ENCODE measurements at places on chromosomes 12 and 14.

GRCh38 chr12:124505001-124505818, 62.2 kb downstream of the NCOR2 start:
- DNase-seq = no peak

GRCh38 chr12:112121780-112122565, 3.4 kb upstream of the TRAFD1 start:
- DNase-seq = no peak

- no peak for DNase-seq
These were observed 31.3 kb downstream of the ABCD2 start for GRCh38 chr12:39588348-39588747.

DNA sequence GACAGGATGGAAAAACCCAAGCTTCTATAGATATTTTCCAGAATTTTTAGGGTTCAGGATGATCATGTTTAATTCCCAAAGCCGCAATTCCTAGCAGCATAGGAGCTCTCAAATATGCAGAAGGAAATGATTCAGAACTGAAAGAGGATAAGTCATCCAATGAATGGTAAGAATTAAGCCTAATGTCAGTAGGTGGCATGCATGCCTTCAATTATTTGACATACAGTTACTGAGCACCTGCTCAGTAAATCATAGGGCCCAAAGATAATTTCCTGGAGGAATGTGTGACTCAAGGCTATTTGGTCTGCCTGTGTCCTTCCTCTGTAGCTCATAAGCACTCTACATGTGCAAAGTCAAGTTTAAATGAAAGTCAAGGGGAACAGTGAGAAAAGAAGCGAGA, 116.8 kb upstream of the SLC38A4 start:
- DNase-seq = no peak

- DNase-seq = no peak
These were observed 81.9 kb upstream of the ANO2 start for GRCh38 chr12:6026998-6027397.

DNA sequence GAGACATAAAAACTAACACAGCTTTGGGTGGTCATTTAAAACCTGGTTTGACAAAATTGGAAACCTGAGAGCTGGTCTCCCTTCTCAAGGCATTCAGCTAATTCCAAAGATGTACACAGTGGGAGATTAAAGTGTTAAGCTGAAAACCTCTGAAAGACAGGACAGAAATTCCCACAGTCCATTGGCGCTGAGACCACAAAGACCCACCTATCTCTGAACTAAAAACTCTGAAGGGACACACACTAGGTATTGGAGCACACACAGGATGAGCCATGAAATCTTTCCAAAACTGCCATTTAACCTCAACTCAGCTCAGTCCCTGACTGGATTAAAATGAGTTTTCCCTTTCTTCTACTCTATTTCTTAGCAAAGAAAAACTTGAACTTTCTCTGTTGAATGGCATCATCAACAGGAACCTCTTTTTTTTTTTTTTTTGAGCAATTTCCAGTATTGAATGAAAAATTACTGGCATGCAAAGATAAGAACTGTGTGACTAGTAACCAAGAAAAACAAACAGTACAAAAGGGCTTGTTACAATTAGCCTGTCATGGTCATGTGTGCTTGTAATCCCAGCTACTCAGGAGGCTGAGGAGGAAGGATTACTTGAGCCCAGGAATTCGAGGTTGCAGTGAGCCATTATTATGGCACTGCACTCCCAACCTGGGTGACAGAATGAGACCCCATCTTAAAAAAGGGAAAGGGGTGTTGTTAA, 82.4 kb downstream of the IPO8 start:
- DNase-seq = no peak

GRCh38 chr12:118376089-118377020, at the start of gene SUDS3:
Gene SUDS3, plus strand, starts transcription at chr12:118376555. Its CDS starts 137 bp downstream, at chr12:118376692.
- peak; percentile 93 for DNase-seq

GRCh38 chr12:64683816-64684543, 73.7 kb downstream of the RASSF3 start:
- DNase-seq = no peak

DNA sequence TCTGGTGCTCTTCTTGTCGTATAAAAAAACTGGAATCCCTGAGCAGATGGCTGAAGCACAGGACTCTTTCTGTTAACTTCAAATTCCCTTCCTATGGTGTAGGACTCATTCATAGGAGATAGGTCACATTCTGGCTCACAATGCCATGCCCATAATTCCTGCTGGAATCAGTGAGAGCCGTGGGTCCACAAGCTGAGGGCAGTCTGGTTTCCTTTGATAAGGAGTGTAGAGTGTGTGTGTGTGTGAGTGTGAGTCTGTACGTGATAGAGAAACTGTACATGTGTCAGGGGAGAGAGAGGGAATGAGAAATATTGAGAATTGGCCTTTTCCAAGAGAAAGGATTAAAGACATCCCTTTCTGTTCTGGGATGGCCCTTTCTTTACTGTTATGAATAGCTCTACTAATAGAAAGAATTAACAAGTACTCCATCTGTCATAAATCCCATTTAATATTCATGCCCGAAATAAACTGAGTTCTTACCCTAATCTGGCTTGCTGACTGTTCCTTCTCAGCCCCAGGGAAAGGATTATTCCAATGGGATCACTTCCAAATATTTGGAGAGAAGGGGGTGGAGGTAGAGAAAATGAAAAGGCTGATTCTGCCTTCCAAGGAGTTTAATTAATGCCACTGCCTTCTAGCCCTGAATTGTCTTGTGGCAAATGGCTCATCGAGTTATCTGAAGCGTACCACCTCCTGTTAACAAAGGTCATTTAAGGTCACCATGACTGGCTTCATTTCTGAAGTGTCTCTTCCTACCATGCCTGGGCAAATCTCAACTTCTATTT, 79.0 kb downstream of the TMX1 start:
- DNase-seq = no peak

- DNase-seq = no peak
These were observed 456.5 kb upstream of the LMO3 start for GRCh38 chr12:17062267-17063036.

DNA sequence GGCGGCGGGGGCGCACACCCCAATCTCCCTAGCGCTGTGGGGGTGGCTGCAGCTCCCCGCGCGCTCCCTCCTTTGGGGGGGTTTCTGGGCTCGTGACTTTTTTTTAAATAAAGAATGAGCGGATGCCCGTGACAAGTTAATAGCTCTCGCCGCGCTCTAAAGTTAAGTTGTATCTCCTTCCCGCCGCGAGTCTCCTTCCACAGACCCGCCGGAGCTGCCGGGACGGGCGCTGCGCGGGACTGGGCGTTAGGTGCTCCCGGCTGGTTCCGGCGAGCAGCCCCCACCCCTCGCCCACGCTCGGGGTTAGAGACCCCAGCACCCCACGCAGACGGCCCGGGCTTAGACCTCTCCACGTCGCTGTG, 82.6 kb upstream of the HMGA2 start:
- no peak for DNase-seq

DNA sequence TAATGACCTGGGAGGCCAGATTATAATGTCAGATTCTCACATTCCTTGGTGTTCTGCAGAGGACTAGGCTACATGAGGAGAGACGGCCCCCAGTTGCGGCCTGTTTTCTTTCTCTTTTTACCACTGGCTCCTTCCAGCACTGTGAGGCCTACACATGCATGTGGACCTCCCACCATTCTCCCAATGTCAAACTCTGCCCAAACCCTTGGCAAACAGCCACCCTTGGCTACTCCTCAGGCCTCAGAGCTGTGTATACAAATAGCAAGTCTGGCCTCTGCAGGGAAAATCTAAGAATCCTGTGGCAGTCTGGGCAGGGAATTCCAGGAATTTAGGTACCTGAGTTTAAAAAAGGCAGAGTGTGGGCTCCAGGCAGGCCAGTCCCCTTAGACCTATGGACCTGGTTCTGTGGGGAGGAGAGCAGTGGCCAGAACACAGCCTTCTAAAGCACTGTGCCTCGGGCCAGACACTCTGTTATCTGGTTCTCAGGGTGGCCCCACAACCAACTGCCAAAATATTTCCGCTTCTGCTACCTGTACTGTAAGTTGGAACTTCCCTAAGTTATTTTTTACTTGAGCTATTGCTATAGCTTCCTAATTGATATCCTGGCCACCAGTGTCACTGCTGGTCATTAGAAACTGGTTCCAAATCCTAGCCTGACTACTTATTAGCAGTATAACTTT, 19.9 kb upstream of the NEDD1 start:
- no peak for DNase-seq

DNA sequence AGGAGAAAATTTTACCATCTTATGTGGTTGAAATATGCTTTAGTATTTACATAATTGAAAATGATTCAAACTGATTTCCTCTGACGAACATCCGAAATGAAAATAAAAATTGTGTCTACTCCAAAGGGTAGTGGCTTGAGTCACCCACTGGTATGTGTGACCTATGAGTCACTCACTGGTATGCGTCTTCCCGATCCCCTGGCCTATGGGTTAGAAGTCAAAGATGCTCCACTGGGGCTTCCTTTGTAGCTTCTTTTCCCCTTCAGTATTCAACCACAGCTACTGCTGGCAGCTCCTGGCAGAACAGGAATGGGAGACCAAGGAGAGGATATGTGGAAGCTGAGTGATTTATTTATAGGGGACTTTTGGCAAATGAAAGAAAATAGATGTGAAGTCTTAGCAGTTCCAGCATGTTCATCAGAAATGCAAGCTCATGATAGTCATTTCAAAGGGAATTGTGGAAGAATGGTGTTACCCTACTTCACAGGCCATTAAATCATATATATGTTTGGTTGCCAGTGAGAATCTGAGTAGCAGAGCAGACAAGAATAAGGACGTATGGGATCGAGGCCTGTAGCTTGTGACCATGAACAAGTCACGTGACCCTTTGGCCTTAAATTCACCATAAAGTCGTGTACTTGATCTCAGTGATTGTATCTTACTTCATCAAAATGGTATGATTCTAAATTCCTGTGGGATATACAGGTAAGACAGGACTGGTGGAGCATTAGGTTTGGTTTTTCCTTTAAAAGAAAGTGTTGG, 108.3 kb downstream of the CRADD start:
- peak; percentile 36 for DNase-seq

GRCh38 chr12:42298887-42299286, 27.0 kb downstream of the ZCRB1 start:
- DNase-seq = no peak

DNA sequence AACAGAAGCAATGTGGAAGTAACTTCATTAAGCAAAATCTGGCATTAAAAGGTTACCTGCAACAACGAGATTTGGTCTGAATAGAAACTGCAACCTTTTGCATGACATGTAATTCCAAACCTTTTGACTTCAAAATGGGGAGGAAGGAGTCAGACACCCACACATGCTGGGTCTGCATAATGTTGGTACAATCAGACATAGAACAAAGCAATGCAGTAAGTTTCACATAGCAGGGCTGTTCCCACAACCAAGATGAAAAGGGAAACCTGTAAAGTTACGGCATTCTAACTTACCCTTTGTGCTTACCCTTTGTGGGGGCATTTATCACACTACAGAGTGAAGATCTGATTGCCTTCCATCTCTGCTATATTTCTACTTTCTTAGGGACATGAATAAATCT, 10.1 kb upstream of the SLC35F4 start:
- no peak for DNase-seq

DNA sequence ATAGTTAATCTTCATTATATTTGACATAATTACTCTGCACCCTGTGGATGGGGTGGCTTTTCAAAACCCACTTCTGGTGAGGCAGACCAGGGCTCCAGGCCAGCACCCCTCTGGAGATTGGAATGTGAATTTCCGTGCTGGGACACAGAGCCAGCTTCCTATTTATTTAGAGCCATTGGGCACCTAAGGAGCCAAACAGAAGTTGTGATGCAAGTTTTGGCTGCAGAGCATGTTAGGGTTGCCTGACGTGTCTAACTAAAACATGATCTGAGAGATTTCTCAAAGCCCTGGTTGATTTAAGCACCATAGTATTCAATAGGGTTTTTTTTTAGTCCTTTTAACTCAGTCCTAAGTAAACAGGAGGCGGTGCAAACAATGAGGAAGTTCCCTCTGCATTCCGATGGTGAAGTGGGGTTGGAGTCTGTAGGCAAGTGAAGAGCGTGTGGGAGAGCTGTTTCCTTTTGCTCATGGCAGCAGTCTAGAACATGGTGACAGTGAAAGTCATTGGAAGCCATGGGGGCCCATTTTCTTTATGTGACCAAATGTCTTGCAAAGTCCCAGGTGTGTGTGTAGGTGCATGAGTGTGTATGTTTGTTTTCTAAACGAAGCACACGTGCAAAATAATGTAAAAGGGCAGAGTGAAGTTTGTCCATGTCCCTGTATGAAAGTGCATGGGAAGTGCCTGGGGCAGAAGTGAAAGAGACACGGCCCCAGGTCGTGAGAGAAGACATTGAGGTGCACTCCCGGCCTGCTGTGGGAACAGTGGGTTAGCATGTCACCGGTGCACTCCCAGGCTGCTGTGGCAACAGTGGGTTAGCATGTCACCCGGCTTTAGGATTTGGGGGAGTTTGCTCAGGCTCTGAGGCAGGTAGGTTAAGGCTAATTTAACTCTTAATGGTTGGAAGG, 117.7 kb downstream of the PRKCH start:
- DNase-seq = peak; percentile 41

DNA sequence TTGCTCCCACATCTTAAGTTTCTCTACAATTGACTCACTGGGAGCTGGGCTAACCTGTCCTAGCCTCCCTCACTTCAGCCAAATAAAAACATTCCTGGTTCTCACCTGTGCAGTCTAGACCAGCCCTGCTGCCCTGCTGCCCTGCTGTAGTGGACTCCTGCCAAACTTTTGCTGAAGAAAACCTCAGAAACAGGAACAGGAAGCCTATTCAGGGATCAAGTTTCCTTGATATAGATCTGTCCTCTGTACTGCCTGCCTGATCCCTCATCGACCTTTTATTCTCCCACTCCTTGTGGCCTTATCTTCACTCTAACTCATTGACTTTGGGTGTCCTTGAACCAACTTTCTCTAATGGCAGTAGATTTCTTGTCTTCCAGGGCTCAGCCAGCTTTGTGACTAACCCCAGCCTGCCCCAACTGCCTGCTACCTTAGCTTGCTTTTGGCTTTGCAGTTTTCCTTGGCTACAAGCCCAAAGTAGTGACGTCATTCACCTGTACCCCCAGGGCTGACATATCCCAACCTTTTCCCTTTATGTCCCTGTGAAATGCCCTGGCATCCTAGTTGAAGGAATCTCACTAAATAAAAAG, 234.8 kb downstream of the DUSP6 start:
- no peak for DNase-seq

DNA sequence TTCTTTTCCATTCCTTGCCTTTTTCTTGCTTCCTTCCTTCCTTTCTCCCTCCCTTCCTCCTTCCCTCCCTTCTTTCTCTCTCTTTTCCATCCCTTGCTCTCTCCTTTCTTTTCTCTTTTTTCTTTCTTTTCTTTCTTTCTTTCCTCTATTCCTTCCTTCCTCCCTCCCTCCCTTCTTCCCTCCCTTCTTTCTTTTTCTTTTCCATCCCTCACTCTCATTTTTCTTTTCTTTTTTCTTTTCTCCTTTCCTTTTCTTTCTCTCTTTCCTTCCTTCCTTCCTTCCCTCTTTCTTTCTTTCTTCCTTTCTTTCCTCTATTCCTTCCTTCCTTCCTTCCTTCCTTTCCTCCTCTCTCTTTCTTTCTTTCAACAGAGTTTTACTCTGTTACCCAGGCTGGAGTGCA, 35.1 kb upstream of the PPP4R3A start:
- DNase-seq = no peak

GRCh38 chr12:57865084-57865751, 18.7 kb upstream of the CTDSP2 start:
- peak; percentile 45 for DNase-seq
